Left renal cortex interstitium (tissue), 4 donors: ENCODE measurements at places on chromosomes 12 and 14. TPM values are rescaled to one million over a fixed set of nuclear protein-coding genes. Genes with fewer than 3 reads are reported as not detected.

GRCh38 chr14:22689199-22689598 lies 45.0 kb upstream of the OR6J1 start:
- no peak for DNase-seq

Gene POTEM
- polyA plus RNA-seq, result not detected

Gene REM2
- 2.3 TPM for polyA plus RNA-seq

- no peak for DNase-seq
Measured at GRCh38 chr14:43651185-43651787, 855.8 kb downstream of the FSCB start.

GRCh38 chr14:57847706-57848105 lies 18.2 kb downstream of the SLC35F4 start:
- DNase-seq, result no peak

DNA sequence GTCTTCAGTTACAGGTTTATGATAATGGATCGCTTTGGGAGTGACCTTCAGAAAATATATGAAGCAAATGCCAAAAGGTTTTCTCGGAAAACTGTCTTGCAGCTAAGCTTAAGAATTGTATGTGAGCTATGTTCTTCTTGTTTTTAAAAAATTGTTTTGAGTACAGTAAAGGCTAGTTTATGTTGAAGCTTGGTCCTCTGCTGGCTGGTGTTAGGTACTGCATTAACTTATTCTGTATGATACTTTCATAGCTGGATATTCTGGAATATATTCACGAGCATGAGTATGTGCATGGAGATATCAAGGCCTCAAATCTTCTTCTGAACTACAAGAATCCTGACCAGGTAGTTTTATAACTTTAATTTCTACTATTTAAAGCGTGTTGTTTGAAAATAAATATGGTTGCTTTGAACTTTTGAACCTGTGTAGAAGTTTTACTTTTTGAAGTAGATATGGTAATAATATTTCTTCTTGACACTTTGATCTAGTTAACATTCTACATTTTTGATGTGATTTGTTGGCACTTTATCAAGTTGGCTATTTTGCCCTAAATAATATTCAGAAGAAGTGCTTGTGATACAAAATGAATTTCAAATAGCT lies 55.7 kb downstream of the VRK1 start:
- DNase-seq, result no peak

- no peak for DNase-seq
Measured at GRCh38 chr14:65791191-65791981, 378.9 kb downstream of the FUT8 start.

DNA sequence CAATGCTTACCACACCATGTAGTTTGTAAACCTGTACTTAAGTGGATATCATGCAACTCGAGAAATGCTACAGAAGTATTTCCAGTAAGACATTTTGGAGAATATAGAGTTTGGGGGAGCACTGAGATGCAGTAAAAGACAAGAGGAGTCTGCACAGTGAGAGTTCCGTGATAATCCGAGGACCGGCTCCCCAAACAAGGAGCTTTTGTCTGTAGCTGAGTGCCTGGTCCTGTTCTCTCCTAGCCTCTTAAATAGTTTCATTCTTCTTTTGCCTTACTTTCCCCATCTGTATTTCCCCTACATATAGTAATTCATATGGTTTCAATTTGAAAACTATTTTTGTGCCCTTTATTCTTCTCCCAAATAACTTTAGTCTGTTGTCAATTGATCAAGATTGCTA lies 364.1 kb downstream of the EGLN3 start:
- no peak for DNase-seq

DNA sequence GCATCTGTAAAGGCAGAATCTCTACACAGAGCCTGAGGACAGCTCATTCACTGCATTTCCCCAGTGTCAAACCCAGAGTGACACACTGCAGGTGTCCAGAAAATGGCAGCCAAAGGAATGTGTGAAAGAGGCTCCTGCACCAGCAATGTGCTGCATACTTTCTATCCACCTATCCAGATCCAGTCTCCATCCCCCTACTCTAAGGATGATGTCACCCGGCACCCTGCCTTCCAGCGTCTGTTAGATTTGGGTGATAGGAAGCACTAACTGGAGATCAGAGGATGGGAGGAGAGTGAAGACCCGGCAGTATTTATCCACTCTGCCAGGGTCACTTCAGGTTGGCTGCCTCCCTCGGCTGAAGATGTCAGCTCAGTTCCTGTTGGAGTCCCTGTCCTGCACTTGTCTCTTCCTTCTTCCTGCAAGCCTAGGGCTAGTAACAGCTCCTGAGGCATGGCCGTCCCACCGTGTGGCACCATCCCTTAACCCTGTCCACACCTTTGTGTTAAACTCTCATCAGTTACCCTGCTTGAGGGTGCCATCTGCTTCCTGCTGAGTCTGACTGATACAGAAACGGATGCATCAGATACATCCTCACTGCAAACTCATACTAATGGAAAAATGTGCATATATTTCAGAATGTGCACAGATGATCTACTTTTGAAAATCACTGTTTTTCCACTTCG lies 13.0 kb upstream of the GPR68 start:
- no peak for DNase-seq
